ENCODE measurements at places on chromosomes 13 and 19. TPM values are rescaled to one million over a fixed set of nuclear protein-coding genes. Genes with fewer than 3 reads are reported as not detected.

HSPB6 gene
- 30.4 TPM for polyA plus RNA-seq

PRKCSH gene
- 368 TPM for polyA plus RNA-seq

USHBP1 gene
- polyA plus RNA-seq: 7.3 TPM

DNA sequence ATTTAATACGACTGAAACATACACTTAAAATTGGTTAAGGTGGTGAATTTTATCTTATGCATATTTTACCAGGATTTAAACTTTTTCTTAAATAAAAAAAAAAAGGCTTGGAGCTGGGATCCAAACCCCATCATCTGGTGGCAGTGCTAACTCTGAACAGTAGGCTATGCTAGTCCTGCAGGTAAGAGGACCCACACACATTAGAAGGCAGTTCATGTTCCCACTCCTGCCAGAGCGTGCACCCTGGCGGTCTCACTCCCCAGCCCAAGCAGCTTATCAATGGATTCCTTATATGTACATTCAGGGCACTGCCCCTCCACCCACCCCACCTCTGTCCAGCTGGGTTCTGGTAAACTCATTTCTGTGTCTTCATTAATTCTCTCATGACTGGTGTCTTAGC, 31.3 kb upstream of the CEBPA start:
- no peak for DNase-seq

- DNase-seq: no peak
Observed at GRCh38 chr13:76825430-76825829, 60.8 kb downstream of the KCTD12 start.

GRCh38 chr13:75749407-75749806, 113.3 kb downstream of the LMO7 start:
- DNase-seq: no peak

DNA sequence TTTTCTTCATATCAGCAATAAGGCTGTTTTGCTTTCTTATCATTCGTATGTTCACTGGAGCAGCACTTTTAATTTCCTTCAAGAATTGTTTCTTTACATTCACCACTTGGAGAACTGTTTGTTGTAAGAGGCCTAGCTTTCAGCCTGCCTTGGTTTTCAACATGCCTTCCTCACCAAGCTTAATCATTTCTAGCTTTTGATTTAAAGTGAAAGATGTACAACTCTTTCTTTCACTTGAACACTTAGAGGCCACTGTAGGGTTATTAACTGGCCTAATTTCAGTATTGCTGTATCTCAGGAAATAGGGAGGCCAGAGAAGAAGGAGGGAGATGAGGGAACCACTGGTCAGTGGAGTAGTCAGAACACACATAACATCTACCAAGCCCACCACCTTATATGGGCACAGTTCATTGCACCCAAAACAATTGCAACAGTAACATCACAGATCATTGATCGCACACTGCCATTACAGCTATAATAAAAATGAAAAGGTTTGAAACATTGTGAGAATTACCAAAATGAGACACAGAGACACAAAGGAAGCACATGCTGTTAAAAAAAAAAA, 181.4 kb upstream of the TUBA3C start:
- no peak for DNase-seq

DNA sequence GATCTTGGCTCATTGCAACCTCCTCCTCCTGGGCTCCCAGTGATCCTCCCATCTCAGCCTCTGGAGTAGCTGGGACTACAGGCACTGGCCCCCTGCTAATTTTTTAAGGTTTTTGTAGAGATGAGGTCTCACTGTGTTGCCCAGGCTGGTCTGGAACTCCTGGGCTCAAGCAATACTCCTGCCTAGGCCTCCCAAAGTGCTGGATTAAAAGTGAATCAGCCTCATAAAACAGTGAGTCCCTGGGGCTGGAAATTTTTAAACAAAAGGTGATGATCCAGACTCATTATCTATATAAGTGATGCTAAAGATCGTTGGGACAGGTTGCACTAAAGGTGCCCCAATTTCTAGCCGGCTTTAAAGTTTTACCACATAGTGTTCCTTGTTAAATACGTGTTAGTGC, 112.7 kb downstream of the LMO7 start:
- no peak for DNase-seq

GRCh38 chr19:12015753-12016116, 19.7 kb downstream of the ZNF433 start:
- no peak for DNase-seq

- DNase-seq: peak; percentile 69
Observed at GRCh38 chr19:37931881-37932655, 25.1 kb downstream of the SIPA1L3 start.

GRCh38 chr19:1856345-1856697, 7.1 kb downstream of the KLF16 start:
- no peak for DNase-seq

DNA sequence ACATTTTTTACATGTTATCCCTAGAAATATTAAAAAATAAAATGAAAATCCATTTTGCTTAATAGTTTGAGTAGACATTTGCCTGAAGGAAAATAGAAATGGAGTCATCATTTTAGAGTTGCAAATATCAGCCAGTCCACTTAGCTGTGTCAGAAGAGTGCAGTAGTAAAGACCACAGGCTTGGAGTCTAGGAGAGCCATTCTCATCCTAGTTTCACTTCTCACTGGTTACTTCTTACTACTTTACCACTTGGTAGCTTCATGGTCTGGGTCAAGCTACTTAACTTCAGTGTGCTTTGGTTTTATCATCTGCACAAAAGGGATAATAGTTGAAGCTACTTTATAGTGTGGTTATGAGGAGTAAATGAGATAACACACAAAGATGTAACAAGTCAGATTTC, 286.5 kb upstream of the NBEA start:
- DNase-seq: no peak

GRCh38 chr19:21454901-21455300, 50.5 kb upstream of the ZNF429 start:
- DNase-seq: no peak

- DNase-seq: no peak
Observed at GRCh38 chr13:48446464-48446863, 33.6 kb upstream of the LPAR6 start.
